ENCODE measurements at places on chromosomes 7 and 10.

DNA sequence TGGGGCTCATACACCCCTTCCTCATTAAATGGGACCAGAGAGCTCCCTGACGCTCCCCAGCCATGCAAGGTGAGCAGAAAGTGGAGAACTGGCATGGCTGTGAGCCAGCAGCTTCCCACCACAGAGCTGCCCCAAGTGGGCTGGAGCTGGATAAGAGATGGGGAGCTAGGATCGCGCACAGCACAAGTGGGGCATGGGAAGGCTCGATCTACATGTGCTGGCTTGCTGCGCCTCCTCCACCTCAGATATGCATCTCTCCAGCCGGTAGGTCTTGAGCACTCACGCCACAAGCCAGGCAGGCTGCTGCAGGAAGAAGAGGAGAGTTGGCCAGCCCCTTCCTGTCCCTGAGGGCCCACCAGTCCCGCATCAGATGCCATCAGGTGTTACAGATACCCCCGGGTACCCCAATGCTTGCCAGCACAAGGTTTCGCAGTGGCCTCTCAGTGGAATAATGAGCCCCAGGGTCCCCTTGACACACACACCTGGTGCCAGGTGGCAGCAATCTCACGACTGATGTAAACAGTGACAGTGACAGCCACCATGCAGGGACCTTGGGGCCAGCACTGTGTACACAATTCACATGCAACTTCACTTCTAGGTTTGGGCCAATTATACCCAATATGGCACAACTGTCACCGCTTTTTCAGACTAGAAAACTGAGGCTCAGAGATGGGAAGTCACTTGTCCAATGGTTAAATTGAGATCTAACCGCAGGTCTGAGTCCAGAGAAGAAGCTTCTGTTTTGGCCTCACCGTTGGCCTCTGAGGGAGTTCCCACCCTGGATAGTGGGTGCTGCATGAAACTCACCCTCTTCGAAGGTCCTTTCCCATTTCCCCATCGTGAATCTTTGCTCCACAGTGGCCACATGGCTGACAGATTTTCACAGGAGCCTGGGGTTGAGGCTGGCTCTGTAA, 79.3 kb downstream of the OAT start:
- no peak for DNase-seq

- no peak for DNase-seq
Observed at GRCh38 chr7:24889611-24890010, 90.4 kb downstream of the OSBPL3 start.

- DNase-seq, result no peak
Observed at GRCh38 chr7:142300689-142301088, 42.8 kb upstream of the PRSS58 start.

- DNase-seq, result no peak
Observed at GRCh38 chr10:122301055-122301810, 30.1 kb downstream of the BTBD16 start.

DNA sequence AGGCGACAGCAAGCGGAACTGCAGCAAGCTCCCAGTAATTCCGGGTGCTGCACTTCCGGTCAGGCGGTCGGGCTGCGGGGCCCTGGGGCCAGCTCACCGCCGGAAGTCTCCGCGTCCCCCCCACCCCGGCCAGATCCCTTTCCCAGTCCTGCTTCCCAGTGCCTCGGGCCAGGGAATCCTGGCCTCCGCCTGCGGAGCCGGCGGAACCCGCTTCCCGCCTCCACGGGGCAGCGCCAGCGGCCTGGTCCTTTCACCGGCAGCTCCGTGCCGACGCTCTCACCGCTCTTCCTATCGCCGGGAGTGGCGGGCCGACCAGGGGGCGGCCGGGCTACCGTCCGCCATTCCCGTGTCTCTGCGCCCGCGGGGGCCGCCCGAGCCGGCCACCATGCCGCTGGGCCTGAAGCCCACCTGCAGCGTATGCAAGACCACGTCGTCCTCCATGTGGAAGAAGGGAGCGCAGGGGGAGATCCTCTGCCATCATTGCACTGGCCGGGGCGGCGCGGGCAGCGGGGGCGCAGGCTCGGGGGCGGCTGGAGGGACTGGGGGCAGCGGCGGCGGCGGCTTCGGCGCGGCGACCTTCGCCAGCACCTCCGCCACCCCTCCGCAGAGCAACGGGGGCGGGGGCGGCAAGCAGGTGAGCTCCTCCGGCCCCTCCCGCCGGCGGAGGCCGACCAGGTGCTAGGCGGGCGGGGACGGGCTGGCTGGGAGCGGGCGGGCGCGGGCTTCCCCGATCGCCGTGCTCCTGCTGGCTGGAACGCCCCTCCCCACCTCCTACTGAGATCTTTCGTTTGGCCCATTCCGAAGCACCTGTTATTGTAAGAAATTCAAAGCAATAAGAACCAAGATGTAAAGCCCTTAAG, at the start of gene GATAD1:
Gene GATAD1, plus strand, starts transcription at position 138 of the 860 bp plus-strand sequence. Its CDS starts 248 bp downstream, at position 386.
- DNase-seq, result peak; percentile 90

GRCh38 chr7:103657474-103657894, 211.5 kb upstream of the SLC26A5 start:
- no peak for DNase-seq

DNA sequence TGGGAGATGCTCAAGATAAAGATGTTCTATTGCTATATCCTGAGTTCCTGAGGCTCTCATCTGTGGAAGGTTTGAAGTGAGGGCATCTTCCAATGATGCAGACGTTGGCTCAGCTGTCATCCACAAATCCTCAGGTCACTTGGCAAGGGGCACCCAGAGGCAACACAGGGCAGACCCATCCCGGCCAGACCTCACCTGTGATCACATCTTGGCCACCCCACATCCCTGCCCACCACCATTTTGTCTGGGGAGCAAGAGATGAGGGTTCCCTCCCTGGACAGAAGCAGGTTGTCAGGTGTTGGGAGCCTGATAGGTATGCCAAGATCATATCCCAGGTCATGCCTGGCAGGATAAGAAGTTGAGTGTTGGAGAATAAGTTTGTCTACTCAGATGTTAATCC, 918.2 kb upstream of the ZNF722 start:
- no peak for DNase-seq

GRCh38 chr10:51896849-51897248, 197.5 kb upstream of the CSTF2T start:
- DNase-seq, result peak; percentile 69

GRCh38 chr10:114743521-114744231, 77.9 kb upstream of the FHIP2A start:
- DNase-seq, result no peak

GRCh38 chr7:142348100-142348499, 90.2 kb upstream of the PRSS58 start:
- DNase-seq, result no peak

DNA sequence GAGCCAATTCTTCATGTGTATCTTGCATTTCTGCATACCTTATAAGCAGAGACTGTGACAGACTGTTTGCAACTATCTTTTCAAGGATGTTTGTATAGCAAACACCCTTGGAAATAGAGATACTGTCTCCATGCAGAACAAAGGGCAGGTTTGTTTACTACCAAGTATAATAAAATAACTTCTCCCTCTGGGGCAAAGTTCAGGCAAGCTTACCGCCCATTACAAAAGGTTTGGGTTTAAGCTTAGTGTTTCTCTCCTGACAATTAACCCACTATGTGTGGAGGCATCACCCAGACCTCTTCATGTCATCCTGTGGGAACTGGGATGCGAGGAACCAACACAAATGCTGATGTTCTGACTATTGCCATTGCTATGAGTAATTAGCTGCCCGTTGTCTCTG, 479.1 kb upstream of the ZMIZ1 start:
- no peak for DNase-seq

GRCh38 chr7:156819733-156820295, 73.2 kb downstream of the LMBR1 start:
- no peak for DNase-seq

DNA sequence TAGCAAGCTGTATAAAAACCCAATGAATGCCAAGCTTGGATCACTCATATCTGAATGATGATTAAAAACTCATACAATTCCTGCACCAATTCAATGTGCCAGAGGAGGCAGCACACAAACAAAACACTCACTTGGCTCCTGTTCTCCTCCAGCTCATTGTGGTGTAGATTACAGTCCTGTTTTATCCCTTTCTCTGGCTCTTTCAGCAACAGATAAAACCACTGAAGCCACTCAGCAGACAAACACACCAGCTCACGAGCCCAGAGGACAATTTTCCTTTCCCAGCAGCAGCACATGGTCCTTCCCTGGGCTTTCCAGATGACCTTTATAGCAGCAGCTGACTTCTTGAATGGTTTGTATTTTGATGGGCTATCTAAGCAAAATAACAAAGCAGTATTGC, 107.3 kb upstream of the STARD3NL start:
- peak; percentile 13 for DNase-seq

DNA sequence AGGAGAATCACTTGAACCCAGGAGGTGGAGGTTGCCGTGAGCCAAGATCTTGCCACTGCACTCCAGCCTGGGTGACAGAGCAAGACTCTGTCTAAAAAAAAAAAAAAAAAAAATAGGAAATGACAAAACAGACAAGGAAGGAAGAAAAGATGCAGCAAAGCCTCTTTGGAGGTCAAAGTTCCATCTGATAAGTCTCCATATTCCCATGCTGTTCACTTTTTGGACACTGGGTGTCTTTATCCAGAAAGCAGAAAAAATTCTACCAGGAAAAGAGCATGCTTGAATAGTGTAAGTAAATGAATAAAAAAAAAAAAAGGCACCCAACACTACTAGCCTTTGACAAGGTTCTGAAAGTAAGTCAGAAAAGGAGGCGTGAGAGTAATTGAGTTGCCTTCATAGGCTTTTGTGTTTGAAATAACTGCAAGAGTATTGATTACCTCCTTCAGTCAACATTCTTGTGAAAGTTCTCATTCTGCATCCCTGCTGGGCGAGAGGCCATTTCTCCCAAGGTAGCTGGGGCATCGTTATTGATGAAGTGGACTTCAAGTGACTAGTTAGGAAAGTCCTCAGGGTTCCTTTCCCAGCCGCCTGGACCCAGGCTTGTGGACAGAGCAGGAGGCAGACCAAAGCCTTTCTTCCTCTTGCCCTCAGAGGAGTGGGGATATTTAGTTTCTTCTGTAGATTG, 133.3 kb upstream of the KIF5B start:
- no peak for DNase-seq

- DNase-seq, result no peak
Observed at GRCh38 chr7:4037308-4037707, 644.8 kb upstream of the FOXK1 start.

DNA sequence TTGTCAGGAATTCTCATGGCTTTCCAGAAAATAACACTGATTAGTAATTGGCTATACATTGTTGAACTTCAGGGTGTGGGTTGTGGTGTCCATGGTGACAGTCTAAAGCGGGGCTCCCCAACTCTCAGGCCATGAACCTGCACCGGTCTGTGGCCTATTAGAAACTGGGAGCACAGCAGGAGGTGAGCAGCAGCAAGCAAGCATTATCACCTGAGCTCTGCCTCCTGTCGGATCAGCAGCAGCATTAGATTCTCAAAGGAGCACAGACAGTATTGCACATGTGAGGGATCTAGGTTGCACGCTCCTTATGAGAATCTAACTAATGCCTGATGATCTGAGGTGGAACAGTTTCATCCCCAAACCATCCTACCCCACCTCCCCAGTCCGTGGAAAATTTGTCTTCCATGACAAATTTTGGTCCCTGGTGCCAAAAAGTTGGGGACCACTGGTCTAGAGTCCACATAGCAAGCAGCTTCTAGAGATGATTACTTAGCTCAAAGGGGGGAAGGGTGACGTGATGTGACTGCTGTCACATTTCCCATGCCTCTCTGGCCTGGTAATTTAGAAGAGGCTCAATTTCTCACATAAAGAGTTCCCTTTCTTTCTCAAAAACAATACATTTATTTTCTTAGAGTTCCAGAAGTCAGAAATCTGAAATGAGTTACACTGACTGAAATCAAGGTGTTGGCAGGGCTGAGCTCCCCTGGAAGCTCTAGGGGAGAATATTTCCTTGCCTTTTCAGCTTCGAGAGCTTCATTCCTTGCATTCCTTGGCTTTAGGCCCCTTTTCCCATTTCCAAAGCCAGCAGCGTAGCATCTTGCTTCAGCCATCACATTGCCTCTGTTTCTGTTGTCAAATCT, 17.6 kb upstream of the FAM221A start:
- no peak for DNase-seq

DNA sequence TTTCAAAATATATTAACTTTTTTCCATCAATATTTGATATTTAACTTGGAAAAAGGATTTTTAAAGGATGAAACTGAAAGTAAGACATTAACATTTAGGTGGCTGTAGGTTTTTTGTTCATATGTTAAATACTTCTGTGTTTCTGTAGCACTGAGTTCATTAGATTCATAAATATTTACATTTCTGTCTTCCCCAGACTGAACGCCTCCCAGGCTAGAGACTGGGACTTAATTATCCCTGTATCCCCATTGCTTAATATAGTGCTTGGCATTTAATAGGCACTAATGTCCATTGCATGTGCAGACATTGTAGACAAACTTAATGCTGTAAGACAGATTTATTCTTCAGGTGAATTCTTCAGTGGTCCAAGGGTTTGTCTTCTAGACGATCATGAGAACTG, 7.4 kb downstream of the PTPN12 start:
- DNase-seq, result no peak

- no peak for DNase-seq
Observed at GRCh38 chr7:68244389-68244788, 1247.8 kb downstream of the TYW1 start.

GRCh38 chr7:142319970-142320369, 62.1 kb upstream of the PRSS58 start:
- no peak for DNase-seq

DNA sequence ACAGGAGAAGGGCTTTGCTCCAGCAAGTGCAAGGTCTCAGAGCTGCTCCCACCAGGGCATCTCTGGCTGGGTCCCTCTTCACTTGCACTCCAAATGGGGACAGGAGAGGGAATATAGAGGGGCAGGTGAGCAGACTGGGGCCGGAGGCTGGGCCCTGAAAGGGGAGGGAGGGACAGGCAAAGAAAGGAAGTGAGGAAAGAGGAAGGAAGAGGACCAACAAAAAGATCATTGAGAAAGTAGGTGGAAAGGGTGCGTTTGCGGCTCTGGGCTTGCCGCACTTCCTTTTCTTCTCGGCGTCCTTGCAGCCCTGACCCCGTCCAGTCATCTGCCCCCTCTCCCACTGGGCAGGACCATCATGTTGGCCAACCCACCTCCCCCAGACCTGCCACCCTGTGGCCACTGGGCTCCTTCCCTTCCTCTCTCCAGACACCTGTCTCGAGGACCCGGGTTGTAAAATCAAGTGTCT, 14.0 kb downstream of the ITPRIP start:
- no peak for DNase-seq

DNA sequence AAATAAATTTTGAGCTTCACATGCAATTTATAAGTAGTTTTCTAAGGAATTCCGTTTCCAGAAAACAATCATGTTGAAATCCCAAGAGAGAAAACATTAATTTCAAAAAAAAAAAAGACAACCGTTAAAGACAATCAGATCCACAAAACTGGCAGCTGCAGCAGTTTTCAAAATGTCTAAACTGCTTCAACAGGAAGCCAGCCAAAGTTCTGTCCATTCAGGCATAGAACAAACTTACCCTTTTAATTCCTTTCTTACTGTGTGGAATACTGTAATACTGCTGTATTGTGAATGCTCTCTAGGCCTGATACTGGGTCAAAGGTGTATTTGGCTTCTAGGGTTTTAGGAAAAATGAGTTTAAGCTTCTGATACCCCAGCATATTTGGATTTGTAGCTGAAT, 31.6 kb downstream of the HOXA1 start:
- peak; percentile 37 for DNase-seq

DNA sequence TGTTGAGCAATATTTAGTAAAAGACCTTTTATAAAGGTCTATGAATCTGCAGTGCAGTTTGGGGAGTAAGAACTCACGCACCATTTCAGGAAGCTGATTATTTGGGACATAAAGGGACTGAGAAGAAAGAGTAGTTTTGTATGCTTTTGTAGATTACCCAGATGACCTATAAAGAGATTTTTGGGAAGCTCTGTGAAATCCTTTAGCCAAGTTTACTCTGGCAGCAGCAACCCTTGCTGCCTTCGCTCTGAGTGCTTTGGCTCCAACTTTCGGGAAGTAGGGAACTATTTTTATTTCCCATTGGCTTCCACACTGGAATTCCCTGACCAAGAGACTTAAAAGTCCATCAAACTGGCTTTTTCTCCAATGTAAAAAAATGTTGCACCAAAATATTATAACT, 1110.1 kb upstream of the PHF14 start:
- peak; percentile 16 for DNase-seq
